ENCODE measurements at places on chromosomes 12 and 14. TPM values are rescaled to one million over a fixed set of nuclear protein-coding genes. Genes with fewer than 3 reads are reported as not detected.

Gene MUCL1
- polyA plus RNA-seq: 1.6 TPM

Gene TMEM63C
- 21.0 TPM for polyA plus RNA-seq

Gene LYZ
- 203 TPM for polyA plus RNA-seq

GRCh38 chr14:54146601-54147000, 190.0 kb upstream of the BMP4 start:
- DNase-seq: no peak
- H3K27me3 ChIP-seq: no peaks in the 10 kb centered on the region
- no peaks in the 10 kb centered on the region for H3K36me3 ChIP-seq
- H3K4me1 ChIP-seq: no peaks in the 10 kb centered on the region
- H3K27ac ChIP-seq: no peak overlapping the region
- no peak overlapping the region for H3K4me3 ChIP-seq

GRCh38 chr14:65011538-65011937, 24.8 kb downstream of the FNTB start:
- H3K4me3 ChIP-seq: no peak overlapping the region
- DNase-seq: peak; percentile 64
- no peaks in the 10 kb centered on the region for H3K27me3 ChIP-seq
- H3K27ac ChIP-seq: no peak overlapping the region

GRCh38 chr12:66290716-66291200, 11.5 kb upstream of the HELB start:
- H3K4me1 ChIP-seq: no peaks in the 10 kb centered on the region
- DNase-seq: no peak
- H3K4me3 ChIP-seq: no peak overlapping the region
- no peaks in the 10 kb centered on the region for H3K27me3 ChIP-seq
- no peak overlapping the region for H3K27ac ChIP-seq

GRCh38 chr12:103929046-103929783, 995 bp upstream of the HSP90B1 start:
- no peaks in the 10 kb centered on the region for H3K36me3 ChIP-seq
- H3K4me1 ChIP-seq: peaks cover 25% of the 10 kb centered on the region
- peak; percentile 95 for DNase-seq
- no peaks in the 10 kb centered on the region for H3K27me3 ChIP-seq
- peak overlapping the region; percentile 66 for H3K4me3 ChIP-seq

DNA sequence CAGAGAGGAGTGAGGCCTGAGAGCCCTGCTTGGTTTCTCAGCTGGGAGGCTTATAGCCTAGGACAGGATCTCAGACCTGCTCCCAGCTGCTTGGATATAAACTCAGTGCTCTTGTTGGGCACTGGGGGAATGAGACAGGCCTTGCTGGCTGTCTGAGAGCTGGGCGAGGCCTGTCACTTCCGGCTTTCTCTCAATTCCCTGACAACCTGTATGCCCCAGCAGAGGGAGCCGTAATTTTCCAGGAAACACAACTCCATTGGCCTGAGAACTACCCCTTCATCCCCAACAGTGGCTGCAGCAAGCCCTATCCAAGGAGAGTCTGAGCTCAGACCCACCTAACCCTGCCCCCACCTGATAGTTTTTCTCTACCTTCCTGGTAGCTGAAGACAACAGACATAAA, 258.3 kb upstream of the STXBP6 start:
- H3K27me3 ChIP-seq: no peaks in the 10 kb centered on the region
- H3K4me3 ChIP-seq: no peak overlapping the region
- no peaks in the 10 kb centered on the region for H3K36me3 ChIP-seq
- DNase-seq: peak; percentile 21
- no peak overlapping the region for H3K27ac ChIP-seq

DNA sequence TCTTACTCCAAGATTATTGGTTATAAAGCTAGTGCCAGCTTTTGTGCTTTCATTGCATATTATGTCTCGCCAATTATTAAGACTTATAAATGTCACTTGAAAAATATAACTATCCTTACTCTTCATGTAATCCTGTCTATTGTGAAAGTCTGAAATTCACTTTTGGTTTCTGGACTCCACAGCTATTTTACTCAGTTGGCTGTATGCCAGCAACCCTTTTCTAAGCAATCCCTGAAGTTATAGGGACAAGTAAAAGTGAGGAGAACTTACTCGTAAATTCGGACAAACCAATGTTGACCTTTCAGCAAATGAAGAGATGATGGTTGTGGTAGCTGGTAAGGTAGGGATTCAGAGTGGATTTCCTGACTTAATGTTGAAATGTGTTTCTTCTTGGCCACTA, 196.3 kb downstream of the NPAS3 start:
- H3K4me1 ChIP-seq: no peaks in the 10 kb centered on the region
- no peak overlapping the region for H3K4me3 ChIP-seq
- H3K27ac ChIP-seq: no peak overlapping the region
- no peak for DNase-seq
- no peaks in the 10 kb centered on the region for H3K36me3 ChIP-seq

GRCh38 chr12:115609347-115609746, 668.1 kb downstream of the MED13L start:
- H3K27me3 ChIP-seq: no peaks in the 10 kb centered on the region
- H3K36me3 ChIP-seq: no peaks in the 10 kb centered on the region
- H3K4me1 ChIP-seq: no peaks in the 10 kb centered on the region

GRCh38 chr14:21385188-21385904, 1.5 kb upstream of the SUPT16H start:
- H3K4me1 ChIP-seq: peaks cover 12% of the 10 kb centered on the region
- H3K4me3 ChIP-seq: no peak overlapping the region
- DNase-seq: no peak
- no peak overlapping the region for H3K27ac ChIP-seq
- no peaks in the 10 kb centered on the region for H3K36me3 ChIP-seq

- no peaks in the 10 kb centered on the region for H3K36me3 ChIP-seq
- H3K27me3 ChIP-seq: no peaks in the 10 kb centered on the region
- no peak overlapping the region for H3K4me3 ChIP-seq
- no peaks in the 10 kb centered on the region for H3K4me1 ChIP-seq
Measured at GRCh38 chr14:86221000-86221399, 691.1 kb downstream of the FLRT2 start.

- H3K4me1 ChIP-seq: no peaks in the 10 kb centered on the region
- H3K27ac ChIP-seq: no peak overlapping the region
- no peaks in the 10 kb centered on the region for H3K36me3 ChIP-seq
- no peaks in the 10 kb centered on the region for H3K27me3 ChIP-seq
- peak; percentile 55 for DNase-seq
Measured at GRCh38 chr12:14691560-14691959, 4.8 kb downstream of the GUCY2C start.

DNA sequence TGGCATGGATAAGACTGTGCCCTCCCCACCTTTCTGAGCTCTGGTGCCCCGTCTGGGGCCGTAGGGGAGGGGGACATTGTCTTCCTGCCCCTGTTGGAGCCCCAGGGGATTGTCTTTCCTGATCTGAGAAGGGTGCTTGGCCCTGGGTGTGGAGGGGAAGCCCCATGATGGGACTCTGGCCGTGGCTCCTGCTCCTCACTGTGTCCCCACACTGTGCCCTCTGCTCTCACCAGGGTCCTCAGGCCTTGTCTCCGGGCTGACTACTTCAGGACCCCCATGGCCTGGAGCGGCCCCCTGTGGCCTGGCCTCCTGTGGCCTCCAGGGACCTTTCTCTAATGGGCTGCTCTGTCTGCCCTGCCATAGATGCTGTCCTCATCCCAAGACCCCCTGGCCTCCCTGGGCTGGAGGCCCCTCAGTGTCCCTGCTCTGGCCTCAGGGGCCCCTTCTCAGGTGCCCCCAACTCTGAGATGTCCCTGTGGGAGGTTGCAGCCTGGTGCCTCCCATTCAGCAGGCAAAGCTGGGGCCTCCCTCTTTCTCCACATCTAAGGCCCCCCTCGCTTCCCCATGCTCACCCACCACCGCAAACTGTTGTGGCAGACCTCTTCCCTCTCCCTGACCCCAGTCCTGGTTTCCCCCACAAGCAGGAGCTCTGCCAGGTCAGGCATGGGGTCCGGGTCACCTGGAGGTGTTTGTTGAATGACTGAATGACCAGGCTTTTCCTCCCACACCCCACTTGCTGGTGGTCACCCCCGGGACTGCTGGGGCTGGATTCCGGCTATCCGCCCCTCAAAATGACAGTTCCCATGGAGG, 4.0 kb downstream of the KIF26A start:
- H3K4me1 ChIP-seq: peaks cover 6% of the 10 kb centered on the region
- DNase-seq: no peak
- no peaks in the 10 kb centered on the region for H3K27me3 ChIP-seq
- H3K36me3 ChIP-seq: no peaks in the 10 kb centered on the region
- H3K27ac ChIP-seq: no peak overlapping the region

- no peaks in the 10 kb centered on the region for H3K4me1 ChIP-seq
- no peaks in the 10 kb centered on the region for H3K36me3 ChIP-seq
- no peak overlapping the region for H3K27ac ChIP-seq
- no peak for DNase-seq
Measured at GRCh38 chr14:76516884-76517283, 140.9 kb downstream of the ESRRB start.
